Esophagus squamous epithelium (tissue), 5 donors: ENCODE measurements at places on chromosomes 1 and 21.

DNA sequence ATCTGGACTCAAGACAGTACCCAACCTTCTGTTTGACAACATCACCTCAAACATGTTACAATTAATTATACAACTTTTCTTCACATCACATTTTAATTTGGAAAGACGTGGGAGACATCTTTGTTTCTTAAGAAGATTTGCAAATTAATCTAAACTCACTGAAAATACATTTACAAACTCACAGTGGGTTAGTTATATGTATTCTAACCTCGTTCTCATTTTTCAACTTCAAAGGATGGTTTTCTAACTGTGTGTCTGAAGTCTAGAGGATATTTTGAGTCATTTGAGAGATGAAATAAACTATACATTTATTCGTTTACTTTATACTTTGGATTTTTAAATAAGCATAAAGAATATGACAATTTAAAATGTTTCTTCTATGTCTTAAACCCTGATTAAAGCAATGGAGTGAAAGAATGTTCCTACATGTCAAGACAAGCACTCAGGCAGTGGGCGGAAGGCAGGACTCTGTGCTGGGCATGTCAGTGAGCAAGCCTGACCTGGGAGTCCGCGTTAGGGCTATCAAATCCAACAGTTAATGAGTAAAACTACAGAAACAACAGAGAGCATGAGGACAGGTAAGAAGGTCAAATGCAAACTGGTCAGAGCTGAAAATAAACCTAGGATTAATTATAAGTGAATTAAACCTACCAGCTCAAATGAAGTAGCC lies 76.5 kb upstream of the CTTNBP2NL start:
- DNase-seq = no peak

GRCh38 chr21:35231090-35231489 lies 182.0 kb upstream of the RUNX1 start:
- DNase-seq = no peak

DNA sequence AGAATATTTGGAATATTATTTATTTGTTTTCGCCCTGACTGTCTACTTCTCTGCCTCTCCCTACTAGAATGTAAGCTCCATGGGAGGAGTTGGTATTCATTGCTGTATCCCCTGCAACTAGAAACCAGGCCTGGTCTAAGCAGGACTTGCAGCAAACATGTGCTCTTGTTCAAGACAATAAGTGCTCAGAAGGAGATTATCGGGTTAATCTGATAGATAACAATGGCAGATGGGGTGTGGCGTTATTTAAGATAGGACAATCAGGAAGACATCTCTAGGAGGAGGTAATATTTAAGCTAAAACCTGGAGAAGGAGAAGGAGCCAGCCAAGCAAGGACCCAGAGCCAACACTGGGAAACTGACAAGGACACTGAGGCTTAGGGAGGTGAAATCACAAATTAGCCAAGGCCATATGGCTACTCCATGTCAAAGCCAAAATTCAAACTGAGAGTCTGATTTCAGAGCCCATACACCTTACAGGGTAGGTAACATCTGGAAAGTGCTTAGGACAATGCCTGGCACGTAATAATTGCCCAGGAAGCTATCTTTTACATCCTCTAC lies 41.5 kb downstream of the STYXL2 start:
- no peak for DNase-seq

- no peak for DNase-seq
These were observed 103.8 kb upstream of the CASZ1 start for GRCh38 chr1:10900251-10900651.

DNA sequence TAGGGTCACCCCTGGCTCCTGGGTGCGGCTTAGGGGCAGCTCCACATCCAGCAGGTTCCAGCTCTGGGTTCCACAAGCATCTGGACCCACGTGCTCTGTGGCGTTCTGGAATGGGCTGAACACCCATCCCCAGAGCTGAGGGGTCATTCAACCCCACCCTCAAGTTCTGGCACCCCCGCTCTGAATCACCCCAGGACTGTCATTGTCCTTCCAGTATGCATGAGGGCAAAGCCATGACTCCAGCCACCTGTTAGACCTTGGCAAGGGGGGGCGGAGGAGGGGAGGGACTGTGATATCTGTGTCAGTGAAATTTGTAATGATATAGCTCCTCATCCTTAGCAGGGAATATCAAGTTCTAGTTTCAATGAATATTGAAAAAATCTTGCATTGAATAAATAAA lies 12.3 kb downstream of the INSRR start:
- no peak for DNase-seq

DNA sequence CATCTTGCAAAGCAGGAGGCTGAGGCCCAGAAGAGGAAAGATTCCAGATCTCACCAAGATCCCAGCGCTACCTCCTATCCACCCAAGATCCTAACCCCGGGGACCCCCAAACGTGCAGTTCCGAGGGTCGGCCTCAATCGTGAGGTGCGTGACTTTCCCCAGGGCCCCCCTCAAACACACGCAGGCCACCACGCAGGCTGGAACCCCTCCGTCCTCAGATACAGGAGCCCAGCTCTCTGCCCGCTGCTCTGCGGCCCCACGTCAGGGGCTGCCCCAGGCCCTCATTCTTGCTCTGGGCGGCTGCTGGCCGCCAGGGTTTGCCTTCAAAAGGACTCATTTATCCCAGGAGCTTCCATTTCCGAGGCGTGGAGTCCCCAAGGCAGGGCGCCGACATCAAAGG lies 39.9 kb downstream of the KRTAP10-1 start:
- no peak for DNase-seq
